ENCODE measurements at places on chromosomes 1 and 21. TPM values are rescaled to one million over a fixed set of nuclear protein-coding genes. Genes with fewer than 3 reads are reported as not detected.

The LCE1E gene
- total RNA-seq = not detected

The OR2T29 gene
- total RNA-seq = not detected

The DNAJC6 gene
- total RNA-seq = 2.0 TPM

The BEND5 gene
- total RNA-seq = 7.9 TPM

The C1orf56 gene
- total RNA-seq = 0.61 TPM

The NFASC gene
- total RNA-seq = 0.13 TPM

DNA sequence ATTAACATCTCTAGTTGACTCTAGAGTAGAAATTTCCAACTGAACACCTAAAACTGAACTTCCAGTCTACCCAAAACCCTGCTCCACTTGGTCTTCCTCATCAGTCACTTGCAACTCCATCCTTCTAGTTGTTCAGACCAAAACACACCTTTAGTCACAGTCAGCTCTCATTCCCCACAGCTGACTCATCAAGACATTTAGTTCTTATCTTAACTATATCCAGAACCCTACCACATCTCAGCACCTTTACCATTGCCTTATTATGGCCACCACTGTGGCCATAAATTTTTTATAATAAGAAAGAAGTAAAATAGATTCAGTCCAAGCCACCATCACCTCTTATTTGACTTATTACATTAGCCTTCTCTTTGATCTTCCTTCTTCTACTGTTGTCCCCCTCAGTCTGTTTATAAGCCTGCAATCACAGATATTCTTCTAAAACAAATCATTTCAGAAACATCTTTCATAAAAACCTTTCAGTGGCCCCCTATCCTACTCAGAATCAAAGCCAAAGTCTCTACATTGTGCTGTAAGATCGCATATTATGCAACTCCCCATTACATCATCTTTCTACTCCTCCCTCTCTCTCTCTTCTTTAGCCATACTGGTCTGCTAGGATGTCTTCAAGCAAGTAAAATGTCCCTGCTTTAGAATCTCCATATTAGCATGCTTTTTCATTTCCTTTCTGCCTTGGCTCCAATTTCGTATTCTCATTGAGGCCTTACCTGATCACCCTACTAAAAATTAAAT is 275.9 kb downstream of the LRRC40 start:
- no peak for DNase-seq

DNA sequence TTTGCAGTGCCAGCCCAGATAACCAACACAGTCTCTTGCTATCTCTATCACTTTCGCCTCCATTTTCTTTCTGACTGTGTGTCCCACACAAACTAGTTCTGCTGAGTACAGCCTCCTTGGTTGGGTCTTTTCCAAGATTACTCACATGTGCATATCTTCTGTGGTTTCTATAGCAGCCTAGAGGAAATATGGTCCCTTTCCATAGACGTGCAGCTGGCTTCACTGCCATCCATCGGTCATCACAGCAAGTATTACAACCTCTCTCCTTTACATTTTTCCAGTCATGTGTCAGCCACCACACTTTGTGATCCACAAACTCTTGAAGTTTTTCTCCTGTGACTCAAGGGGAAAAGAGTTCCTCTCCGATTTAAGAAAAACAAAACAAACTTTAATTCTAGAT is 893.4 kb upstream of the ADGRL4 start:
- no peak for DNase-seq

DNA sequence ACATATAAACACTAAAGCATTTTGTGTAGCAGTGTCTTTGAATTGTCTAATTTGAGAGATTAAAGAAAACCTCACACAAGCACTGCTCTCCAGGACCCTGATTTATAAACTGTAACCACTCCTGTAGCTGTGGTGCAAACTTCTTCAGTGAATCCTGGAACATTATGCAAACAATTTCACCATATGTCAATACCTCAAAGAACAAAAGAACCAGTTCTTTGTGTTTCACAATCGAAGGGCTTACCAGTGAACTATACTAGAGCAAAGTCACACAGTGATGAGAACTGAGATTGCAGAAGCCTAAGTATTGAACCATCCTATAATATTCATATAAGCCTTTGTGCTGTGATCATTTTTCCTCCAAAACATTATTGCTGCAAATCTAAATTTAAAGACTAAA is 21.5 kb downstream of the DPH5 start:
- no peak for DNase-seq

DNA sequence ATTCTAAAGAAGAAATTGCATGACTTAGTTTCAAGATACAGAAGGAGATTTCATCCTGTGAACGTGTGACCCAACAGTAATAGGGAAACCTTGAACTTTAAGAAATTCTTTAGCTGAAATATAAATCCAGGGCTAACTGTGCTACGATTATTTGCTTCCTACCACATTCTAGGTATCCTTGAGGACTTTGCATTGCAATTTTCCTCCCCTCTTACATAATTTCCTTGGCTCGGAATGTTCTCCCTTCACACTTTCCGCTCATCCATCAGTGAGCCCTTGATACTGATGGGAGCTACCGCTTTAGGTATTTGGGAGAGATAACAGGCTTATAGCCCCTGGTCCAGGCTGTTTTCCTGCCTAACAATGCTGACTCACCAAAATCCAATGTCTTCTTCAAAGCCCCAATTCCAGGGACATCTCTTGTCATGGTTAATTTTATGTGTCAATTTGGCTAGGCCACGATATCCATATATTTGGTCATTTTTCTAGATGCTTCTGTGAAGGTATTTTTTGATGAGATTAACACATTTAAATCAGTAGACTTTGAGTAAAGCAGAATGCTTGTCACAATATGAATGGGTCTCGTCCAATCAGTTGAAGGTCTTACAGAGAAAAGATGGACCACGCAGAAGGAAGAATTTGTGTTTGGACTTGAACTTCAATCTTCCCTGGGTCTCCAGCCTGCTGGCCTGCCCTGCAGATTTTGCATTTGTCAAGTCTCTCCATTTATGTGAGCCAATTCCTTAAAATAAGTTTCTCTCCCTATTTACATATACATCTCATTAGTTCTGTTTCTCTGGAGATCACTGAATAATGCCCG is 121.2 kb downstream of the PTPN14 start:
- no peak for DNase-seq

Measured in T-cell (primary cell).